CD4-positive, alpha-beta T cell treated with Interleukin-6 for 4 hours (primary cell): ENCODE measurements at places on chromosomes 16 and 17.

- no peak for DNase-seq
Measured at GRCh38 chr16:9837481-9837880, 344.7 kb downstream of the GRIN2A start.

GRCh38 chr16:23950898-23951297 is 115.1 kb downstream of the PRKCB start:
- DNase-seq = peak; percentile 17

GRCh38 chr17:55254375-55254774 is 10.4 kb upstream of the HLF start:
- DNase-seq = no peak

DNA sequence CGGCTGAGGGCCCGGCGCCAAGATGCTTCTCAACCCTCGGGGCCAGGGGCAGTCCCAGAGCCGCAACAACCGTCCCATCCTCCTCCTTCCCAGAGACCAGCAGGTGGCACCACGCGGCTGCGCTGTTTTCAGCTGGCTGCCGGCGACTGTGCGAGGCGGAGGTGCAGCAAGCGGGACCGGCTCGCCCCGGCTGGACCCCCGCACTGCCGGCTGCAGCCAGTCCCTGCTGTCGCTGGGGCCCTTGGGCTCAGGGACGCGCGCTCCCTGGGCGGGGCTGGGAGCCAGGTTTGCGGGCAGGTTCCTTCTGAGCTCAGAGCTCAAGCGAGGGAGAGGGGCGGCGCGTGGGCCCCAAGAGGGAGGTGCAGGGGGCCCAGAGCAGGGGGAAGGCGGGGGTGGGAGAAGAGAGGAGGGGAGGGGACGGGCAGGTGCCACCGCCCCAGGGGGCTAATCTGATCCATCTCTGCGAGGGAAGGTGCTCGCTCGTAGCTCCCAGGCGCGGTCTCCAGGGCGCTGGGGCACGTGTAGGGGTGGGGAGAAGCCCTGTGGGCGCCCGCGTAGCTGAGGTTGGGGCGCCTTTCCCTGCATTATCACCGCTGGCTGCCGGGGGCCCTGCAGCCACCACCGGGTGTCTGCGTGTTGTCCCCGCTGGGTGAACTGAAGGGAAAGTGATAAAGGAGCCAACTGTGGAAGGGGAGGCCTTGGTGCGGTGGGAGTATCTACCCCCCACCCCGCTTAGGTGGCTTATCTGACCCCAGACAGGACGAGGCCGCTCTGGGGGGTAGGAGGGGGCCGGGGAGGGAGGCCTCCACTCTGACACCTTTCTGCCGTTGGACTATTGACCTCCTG is 24.2 kb downstream of the STAT5A start:
- DNase-seq = peak; percentile 83

- DNase-seq = no peak
Measured at GRCh38 chr16:28098959-28099945, 35.7 kb upstream of the GSG1L start.

GRCh38 chr16:58855291-58855863 is 121.3 kb upstream of the GOT2 start:
- DNase-seq = no peak

DNA sequence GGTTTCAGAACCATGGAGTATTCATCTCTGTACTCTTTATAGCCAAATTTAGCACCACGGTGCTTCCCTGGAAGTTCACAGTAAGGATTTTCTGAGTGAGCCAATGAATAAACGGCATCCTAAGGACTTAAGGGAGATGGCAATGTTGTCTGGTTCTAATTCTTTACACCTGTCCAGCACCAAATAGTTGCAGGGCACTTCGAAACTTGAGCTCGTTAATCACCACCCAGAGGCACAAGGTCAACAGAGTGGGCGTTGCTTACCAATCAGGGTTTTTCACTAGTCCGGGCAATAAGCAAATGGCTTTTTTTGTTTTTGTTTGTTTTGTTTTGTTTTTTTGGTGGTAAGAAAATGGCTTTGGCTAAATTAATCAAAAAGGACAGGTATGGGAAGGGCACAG is 28.2 kb upstream of the TMEM220 start:
- no peak for DNase-seq

- DNase-seq = no peak
Measured at GRCh38 chr16:69113216-69113615, 7.8 kb downstream of the HAS3 start.

GRCh38 chr16:55725055-55725777 is 69.4 kb downstream of the SLC6A2 start:
- DNase-seq = no peak

- DNase-seq = no peak
Measured at GRCh38 chr16:28257256-28257655, 35.1 kb upstream of the SBK1 start.

DNA sequence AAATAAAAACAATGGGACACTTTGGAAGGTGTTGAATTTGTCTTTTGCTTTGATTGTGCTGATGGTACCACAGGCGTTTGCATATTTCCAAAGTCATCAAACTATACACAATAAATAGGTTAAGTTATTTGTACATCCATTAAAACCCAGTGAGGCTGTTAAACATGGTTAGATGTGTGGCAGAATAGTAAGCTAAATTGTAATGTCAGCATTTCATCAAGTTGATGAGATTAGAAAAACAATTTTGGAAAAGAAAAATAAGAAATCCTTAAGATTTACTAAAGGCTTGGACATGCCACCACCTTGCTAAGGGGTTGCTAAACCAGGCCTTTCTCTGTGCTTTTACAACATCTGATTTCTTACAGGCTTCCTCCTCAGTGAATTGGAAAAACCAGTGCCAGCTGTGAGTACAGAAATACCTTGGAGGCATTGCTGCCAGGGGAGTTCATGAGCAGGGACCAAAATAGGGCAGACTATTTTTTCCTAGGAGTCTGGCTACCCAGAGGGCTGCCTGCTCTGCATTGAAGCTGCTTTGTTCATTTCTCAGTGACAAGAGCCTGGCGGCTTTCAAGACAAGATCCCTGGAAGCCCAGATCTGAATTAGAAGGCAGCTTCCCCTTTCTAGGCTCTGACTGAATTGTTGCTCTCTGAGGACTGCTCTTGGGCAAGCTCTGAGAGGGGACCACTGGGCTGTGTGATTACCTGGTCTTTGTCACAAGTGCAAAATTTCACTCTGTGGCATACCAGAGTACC is 43.4 kb upstream of the CA10 start:
- DNase-seq = no peak

DNA sequence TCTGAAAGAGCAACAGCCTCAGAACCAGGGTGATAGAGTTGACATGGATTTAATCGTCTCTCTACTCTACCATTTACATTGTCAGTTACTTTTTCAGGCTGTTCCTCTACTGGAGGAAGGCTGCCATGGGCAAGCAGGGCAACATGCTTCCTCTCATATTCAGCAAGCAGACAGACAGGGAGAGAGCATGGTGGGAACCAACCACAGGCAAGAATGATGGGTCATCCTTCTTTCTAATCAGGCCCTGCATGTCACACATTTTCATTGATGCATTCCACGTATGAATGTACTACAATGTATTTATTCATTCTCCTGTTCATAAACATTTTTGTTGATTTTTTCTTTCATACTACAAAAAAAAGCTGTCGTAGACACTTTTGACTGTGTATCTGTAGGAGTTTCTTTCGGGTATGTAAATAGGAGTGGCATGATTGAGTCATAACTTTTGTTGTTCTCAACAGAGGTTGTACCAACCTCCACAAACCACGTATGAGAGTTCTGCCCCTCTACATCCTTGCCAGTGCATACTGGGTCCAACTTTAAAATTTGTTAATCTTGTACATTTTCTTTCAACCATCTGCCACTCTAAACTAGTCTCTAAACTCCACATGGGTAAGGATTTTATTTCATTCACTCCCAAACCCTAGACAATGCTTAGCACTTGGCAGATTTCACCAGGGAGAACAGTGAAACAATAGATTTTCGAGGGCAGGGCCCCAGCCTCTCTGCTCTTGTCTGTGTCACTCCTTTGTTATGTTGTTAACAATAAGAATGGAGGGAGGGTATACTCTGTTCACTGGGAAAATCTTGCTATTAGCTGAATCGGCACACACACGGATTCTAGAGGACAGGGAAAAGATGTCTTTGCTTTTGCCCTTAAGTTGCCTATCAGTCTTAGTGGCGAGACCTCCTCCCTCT is 58.7 kb downstream of the CMC2 start:
- DNase-seq = no peak

DNA sequence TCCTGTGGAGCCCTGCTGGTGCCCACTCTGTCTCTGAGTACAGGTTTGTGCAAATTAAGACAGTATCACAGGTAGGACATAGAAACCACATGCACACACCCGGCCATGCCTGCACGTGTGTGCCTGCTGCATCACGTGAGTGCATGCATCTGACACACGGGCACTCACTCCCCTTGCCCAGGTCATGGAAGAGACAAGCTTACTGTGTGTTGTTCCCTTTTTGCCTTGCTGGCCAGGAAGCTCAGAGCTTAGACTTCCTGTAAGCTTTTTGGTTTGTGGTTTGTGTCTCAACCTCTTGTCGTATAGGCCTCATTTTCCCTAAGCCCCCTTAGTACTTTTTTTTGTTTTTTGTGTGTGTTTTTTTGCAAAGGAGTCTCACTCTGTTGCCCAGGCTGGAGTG is 25.0 kb downstream of the ZNF469 start:
- DNase-seq = no peak

DNA sequence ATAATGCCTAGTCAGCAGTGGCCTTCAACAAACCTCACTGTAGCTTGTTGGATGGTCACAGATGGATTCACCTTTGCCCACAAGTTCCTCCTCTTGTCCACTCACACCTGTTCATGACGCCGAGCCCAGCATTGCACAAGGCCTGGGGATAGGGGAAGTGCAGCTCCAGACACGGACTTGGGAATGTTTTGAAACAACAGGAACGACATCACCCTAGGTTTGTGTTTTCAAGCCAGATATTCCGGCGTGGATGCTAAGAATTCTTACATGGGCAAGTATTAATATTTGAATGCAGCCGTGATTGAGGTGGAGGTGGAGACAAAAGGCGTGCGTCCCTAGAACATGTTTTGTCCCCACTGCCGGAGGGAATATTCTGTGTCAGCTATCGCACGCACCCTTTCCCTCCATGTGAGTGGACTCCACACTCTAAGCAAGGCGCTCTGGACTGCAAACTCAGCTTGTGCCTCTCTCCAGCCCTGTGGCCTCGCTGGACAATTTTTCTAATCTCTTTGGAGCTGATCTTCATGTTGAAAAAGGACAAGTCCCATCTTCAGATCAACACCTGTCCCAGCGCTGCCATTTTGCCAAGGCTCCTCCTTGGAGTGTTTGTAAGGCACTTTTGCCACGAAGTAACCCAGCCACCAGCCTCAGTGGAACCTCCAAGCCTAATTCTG is 2.0 kb upstream of the BANP start:
- DNase-seq = no peak

GRCh38 chr17:7987112-7987893 is 15.1 kb upstream of the GUCY2D start:
- DNase-seq = no peak
